ENCODE measurements at places on chromosomes 2 and 18.

GRCh38 chr2:213021971-213022899 lies 129.2 kb downstream of the IKZF2 start:
- DNase-seq: no peak

DNA sequence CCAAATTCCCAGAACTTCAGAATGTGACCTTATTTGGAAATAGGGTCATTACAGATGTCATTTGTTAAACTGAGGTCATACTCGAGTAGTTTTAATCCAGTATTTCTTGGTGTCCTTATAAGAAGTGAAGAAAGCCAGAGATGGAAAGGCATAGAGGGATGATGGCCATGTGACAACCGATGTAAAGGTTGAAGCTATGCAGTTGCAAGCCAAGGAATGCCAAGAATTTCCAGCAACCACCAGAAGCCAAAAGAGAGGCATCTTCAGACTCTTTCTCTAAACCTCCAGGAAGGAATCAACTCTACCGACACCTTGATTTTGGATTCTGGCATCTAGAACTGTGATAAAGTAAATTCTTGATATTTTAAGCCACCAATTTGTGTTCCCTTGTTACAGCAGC lies 242.2 kb downstream of the CDH20 start:
- DNase-seq: no peak

GRCh38 chr2:231263118-231263831 lies 64.8 kb downstream of the ARMC9 start:
- no peak for DNase-seq

GRCh38 chr2:20668871-20669475 lies 2.0 kb downstream of the GDF7 start:
- no peak for DNase-seq

- no peak for DNase-seq
Measured at GRCh38 chr18:72456802-72457201, 87.3 kb downstream of the CBLN2 start.

- no peak for DNase-seq
Measured at GRCh38 chr2:99657691-99658258, 168.0 kb upstream of the REV1 start.

DNA sequence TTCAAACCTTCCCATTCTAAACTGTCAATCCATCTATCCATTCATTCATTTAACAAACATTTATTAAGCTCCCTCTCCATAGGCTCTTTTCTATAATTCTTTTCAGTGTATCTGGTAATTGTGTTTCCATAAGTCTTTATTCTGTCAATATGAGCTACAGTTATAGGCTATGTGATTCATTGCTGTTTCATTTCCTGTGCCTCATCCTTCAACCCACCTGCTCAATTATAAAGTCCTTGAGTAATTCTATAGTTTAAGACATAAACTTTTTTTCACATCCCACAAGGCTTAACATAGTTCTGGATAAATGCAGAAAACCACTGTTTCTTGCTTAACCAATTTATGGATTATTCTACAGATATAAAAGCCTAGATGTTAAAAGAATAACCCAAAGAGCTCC lies 84.2 kb upstream of the PIK3C3 start:
- DNase-seq: no peak

DNA sequence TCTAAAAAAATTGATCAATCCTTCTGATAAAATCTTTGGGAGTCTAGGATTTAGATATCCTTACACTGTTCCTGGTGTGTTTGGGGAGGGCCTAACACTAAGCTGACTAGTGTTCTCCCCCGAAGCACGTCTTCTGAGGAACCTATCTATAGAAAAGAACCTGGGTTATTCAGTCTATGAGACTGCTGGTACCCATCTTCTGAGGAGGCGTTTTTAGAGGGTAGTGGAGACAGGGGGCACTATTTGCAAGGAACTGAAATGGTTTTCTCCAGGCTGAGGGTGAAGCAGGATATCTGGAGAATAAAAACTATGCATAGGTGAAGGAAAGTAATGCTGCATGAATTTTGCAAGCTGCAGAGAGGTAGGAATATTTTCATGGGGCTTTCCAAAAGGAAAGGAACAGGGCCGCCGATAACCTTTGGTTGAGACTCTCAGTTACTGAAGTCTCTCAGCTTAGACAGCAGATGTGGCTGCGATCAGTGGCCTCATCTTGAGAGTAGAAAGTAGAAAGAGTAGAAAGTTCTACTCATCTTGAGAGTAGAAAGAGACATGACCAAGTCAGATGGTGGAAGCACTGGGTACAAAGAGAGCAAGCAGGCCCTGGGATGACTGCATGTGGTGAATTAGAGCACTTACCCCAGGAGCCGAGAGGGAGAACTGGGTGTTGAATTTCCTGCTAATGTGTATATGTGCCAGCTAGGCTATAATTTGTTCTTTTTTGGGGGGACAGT lies 31.8 kb upstream of the KCNE4 start:
- no peak for DNase-seq

DNA sequence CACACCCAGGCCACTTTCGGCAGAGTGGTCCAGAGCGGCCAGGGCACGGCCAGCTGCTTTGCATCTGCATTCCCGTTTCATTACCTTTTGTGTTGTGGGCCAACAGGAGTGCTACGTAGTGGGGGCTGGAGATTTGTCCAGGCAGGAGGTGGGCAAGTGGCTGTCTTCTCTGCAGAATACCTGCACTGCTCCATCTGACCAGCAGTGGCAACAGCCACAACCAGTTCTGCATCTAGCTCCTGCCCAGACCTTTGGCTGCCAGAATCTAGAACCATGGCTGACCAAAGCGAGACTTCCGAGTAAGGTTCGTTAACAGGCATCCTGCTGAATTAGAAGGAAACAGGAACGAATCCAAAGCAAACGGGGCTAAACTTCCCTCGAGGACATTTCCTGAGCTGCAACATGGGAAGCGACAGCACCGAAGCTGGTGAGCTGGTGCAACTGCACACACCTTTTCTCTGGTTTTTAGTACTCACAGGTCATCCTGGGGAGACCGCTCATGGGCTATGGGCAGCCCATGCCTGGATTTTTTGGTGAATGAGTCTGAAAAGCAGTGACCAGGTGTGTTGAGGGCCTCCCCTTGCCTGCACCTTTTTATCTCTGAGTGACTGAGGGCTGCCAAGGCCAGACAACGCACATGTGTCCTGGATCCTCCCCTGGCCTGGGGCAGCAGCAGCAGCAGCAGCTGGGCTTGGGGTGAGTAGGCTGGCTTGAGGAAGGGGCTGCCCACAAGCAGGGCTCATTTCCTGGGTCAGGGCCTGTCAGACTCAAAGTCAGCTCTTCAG lies 10.5 kb downstream of the GDF7 start:
- no peak for DNase-seq

GRCh38 chr18:48673853-48674721 lies 135.3 kb downstream of the CTIF start:
- no peak for DNase-seq

GRCh38 chr18:77133051-77133834 lies 660 bp upstream of the MBP start:
- no peak for DNase-seq

DNA sequence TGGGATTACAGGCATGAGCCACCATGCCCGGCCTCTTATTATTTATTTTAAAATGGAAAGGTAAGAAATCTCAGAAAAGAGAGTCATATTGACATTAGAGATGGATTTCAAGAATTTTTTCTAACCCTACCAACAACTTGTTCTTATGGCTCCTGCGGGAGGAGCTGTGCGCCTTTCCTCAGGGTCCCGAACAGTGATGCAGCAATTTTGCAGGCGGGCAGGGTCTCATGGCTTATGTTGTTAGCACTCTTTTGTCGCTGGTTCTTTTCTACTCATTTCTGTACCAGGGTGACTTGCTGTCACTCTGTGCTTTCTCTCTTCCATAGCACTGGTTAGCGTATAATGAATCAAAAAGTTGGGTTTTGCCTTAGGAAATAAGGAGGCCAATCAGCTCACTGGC lies 148.8 kb upstream of the DLGAP1 start:
- DNase-seq: no peak

DNA sequence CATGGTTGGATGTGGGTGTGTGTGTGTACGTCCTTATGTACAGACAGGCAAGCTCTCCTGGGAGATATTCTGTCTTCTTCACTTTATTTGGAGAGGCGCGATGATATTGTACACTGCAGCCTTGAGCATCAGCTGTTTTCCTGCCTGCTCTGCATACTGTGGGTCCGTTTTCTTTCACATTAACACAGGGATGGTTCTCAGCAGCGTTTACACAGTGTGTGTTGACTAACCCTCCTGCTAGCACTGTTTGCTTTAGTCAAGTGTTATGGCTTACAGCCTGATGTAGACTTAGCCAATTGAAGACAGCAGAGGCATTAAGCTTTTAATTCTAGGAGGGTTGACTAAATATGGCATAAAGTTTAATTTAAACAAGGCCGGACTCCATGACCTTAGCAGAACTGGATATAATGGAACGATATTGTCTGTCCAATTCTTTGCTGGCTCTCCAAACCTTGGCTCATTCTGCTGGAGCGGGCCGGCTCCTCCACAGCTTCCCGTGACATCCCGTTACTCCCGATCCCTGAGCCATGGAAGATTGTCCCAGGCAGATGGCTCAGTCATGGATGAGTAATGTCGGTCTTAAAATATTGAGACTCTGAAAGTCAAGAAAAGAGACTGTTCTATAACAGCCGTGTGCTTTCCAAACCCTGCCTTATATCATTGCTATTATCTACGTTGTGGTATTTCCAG lies 134.7 kb downstream of the TPGS2 start:
- no peak for DNase-seq

- DNase-seq: no peak
Measured at GRCh38 chr2:107411267-107411666, 415.4 kb upstream of the RGPD4 start.

DNA sequence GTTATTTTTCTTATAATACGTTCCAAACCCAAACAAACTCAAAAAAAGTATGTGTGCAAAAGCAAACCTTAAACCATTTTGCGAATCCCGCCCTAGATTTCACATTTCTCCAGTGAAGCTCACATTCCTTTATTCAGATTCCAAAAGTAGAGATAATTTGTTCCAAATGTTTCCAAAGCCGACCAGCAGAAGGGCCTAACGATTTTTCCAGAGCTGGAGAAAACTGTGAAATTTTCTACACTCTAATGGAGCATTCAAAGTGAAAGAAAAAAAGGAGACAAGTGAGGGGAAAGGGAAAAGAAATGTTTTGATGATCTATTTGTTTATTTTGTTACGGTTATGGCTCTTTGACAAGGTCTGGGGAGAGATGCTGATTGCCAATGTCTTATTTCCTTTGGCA lies 286.5 kb upstream of the SLC14A2 start:
- DNase-seq: no peak

GRCh38 chr2:237143676-237144440 lies 58.2 kb downstream of the COPS8 start:
- no peak for DNase-seq

Data from CD4-positive, alpha-beta memory T cell (primary cell).